ENCODE measurements at places on chromosomes 12 and 14. TPM values are rescaled to one million over a fixed set of nuclear protein-coding genes. Genes with fewer than 3 reads are reported as not detected.

GRCh38 chr12:68612202-68612601 lies 1.5 kb downstream of the RAP1B start:
- H3K27me3 ChIP-seq, result no peaks in the 10 kb centered on the region
- H3K4me3 ChIP-seq, result peak overlapping the region; percentile 90
- H3K27ac ChIP-seq, result no peak overlapping the region
- no peak for DNase-seq
- peaks cover 8% of the 10 kb centered on the region for H3K4me1 ChIP-seq

DNA sequence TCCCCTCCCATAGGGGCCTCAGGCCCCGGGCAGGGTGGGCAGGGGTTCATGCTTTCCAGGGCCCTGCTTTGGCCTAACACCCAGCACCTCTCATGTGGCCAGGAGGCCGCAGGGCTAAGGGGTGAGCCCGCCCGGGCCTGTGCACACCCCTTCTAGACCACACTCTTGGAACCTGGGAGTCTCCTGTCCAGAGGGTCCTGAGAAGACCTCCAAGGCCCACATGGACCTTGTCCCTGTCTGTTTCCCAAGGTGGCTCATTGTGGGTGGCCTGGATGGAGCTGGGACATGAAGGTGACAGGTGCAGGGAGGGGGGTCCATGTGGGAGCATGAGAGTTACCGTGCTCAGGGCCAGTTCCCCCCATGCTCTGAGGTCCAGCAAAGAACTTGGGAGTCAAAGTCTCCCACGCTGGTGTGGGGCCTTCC lies 11.6 kb downstream of the DLK1 start:
- no peaks in the 10 kb centered on the region for H3K36me3 ChIP-seq
- DNase-seq, result no peak
- H3K4me3 ChIP-seq, result no peak overlapping the region
- peaks cover 2% of the 10 kb centered on the region for H3K4me1 ChIP-seq

Gene ITPR2
- 51.1 TPM for total RNA-seq

DNA sequence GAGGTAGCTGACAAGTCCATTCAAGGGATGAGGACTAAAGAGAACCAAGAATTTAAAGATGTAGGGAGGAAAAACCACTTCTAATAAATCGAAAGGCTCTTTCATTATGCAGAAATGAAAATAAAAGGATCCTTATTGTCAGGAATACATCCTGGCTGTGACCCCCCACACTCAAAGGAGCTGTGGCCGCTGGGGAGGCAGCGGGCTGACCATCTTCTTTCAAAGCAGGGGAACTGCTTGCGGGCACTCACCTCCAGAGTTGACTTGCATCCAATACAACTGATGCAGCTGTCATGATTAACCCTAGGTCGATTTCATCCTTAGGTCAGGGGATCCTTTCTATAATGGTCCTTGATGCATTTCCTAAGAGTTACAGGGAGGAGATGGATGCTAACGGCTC lies 35.3 kb downstream of the TRAFD1 start:
- no peaks in the 10 kb centered on the region for H3K36me3 ChIP-seq
- H3K4me1 ChIP-seq, result no peaks in the 10 kb centered on the region
- no peaks in the 10 kb centered on the region for H3K27me3 ChIP-seq
- H3K4me3 ChIP-seq, result no peak overlapping the region
- DNase-seq, result no peak

- H3K36me3 ChIP-seq, result no peaks in the 10 kb centered on the region
- H3K27me3 ChIP-seq, result no peaks in the 10 kb centered on the region
- no peaks in the 10 kb centered on the region for H3K4me1 ChIP-seq
- H3K4me3 ChIP-seq, result no peak overlapping the region
- H3K27ac ChIP-seq, result no peak overlapping the region
Observed at GRCh38 chr14:83826838-83827237, 1703.1 kb upstream of the FLRT2 start.

DNA sequence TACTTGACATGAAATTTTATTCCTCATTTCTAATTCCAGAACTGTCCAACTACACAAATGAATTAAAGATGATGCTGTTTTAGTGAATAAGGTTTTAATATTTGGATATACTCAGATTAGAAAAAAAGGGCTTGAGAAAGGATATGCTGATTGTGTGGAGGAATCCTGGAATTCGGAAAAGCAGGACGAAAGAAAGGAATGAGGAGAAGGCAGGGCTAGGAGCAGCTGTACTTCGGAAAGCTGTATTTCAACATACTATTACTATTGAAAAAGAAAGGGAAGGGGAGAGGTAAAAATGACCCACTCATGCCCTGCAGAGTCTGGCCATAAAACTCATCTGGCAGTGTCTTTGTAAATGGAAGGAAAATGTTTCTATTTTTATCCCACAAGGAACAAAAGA lies 63.1 kb upstream of the PLBD1 start:
- no peaks in the 10 kb centered on the region for H3K27me3 ChIP-seq
- no peak overlapping the region for H3K4me3 ChIP-seq
- H3K36me3 ChIP-seq, result no peaks in the 10 kb centered on the region

Gene RILPL2
- 6.3 TPM for total RNA-seq

DNA sequence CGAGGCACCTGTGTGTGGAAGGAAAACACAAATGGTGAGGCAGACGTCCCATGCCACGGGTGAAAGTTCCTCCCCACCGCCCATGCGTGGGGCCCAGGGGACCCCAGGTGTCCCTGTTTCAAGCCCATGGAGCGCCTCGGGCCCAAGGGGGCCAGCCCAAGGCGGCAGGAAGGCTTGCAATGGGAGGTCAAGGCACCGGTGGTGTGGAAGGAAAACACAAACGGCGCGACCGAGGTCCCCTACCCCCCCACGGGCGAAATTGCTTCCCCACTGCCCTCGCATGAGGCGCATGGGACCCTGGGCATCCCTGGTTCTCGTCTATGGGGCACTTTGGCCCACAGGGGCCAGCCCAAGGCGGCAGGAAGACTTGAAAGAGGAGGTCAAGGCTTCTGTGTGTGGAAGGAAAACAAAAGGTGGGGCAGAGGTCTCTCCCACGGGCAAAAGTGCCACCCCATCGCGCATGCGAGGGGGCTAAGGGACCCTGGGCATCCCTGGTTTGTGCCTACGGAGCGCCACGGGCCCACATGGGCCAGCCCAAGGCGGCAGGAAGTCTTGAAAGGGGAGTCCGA lies 379.4 kb downstream of the ALG10 start:
- H3K27me3 ChIP-seq, result no peaks in the 10 kb centered on the region
- H3K36me3 ChIP-seq, result no peaks in the 10 kb centered on the region
- no peaks in the 10 kb centered on the region for H3K4me1 ChIP-seq
- H3K27ac ChIP-seq, result no peak overlapping the region
- DNase-seq, result no peak

Gene NTN4
- total RNA-seq, result 101 TPM

DNA sequence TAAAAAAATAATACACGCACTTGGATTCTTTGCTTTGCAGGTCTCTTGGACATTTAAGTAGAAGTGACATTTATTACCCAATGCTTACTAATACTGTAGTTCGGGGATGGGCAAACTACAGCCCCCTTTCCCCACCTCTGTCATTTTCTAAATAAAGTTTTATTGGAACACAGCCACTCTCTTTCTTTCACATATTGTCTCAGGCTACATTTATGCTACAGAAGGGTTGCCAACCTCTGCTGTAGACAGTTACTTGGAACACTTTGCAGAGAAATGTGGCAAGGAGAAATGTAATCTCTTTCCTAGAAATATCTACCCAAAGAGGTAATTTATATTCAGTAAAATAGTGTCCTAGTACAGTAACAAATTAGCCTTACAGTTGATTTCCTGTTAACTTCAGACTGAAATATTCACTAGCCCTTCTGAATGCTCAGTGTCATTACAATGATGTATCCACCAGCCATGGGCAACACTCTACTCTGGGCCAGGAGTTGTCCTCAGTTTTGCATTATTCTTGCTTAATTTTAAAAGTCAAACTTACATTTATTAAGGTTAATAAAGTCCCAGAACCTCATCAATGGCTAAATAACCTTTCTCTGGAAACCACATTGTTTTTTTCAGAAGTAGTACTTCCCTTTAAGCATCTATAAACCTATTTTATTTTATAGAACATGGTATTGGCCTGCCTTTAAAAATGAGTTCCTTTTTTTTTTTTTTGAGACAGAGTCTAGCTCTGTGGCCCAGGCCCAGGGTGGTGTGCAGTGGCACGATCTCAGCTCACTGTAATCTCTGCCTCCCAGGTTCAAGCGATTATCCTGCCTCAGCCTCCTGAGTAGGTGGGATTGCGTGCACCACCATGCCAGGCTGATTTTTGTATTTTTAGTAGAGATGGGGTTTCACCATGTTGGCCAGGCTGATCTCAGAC lies 269.6 kb upstream of the AMIGO2 start:
- H3K4me1 ChIP-seq, result no peaks in the 10 kb centered on the region
- H3K27me3 ChIP-seq, result no peaks in the 10 kb centered on the region
- DNase-seq, result no peak
- no peaks in the 10 kb centered on the region for H3K36me3 ChIP-seq
- H3K4me3 ChIP-seq, result no peak overlapping the region

Gene SUPT16H
- 64.1 TPM for total RNA-seq

DNA sequence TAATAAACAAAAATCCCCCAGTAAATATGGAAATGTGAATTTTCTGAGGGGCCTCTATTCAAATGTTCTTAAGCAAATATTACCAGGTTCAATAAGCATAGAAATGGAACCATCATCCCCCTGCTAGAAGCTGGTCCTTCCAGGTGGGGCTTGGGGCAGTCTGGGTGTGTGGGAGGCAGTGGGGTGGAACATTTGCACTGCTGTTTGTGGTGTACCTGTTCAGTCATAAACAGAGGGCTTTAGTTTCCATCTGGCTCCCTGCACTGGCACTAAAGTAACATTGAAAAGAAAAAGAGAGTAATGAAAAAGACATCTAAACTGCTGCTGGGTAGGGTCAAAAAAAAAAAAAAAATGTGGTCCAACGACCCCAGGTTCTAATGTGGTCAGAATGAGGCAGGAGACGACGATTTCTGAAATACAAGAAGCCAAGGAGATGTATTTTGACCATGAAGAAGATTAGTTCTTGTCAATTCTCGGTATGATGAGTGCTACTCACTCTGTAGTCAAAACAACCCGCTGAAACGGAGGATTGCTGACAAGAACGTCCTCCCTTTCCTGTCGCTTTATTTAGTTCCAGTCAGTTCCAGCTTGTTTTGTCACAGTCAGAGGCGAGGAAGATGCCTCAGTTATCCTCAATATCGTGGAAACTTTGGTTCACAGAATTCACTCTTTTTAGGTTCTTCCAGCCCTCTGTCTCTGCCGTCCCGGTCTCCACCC lies 44.2 kb upstream of the MANSC4 start:
- H3K36me3 ChIP-seq, result no peaks in the 10 kb centered on the region
- DNase-seq, result no peak
- H3K4me3 ChIP-seq, result no peak overlapping the region
- no peaks in the 10 kb centered on the region for H3K27me3 ChIP-seq
- no peaks in the 10 kb centered on the region for H3K4me1 ChIP-seq
- no peak overlapping the region for H3K27ac ChIP-seq

Gene NANOG
- total RNA-seq, result 0.28 TPM

Gene TPH2
- total RNA-seq, result not detected

- DNase-seq, result no peak
- H3K27ac ChIP-seq, result peak overlapping the region; percentile 55
- no peak overlapping the region for H3K4me3 ChIP-seq
- no peaks in the 10 kb centered on the region for H3K27me3 ChIP-seq
- no peaks in the 10 kb centered on the region for H3K36me3 ChIP-seq
Observed at GRCh38 chr14:89481196-89481595, 64.2 kb upstream of the FOXN3 start.

- no peaks in the 10 kb centered on the region for H3K27me3 ChIP-seq
- H3K36me3 ChIP-seq, result no peaks in the 10 kb centered on the region
- no peak for DNase-seq
- H3K4me3 ChIP-seq, result no peak overlapping the region
- H3K4me1 ChIP-seq, result peaks cover under 1% of the 10 kb centered on the region
- H3K27ac ChIP-seq, result no peak overlapping the region
Observed at GRCh38 chr12:131141514-131141913, 187.8 kb downstream of the ADGRD1 start.

Gene NGB
- not detected for total RNA-seq

DNA sequence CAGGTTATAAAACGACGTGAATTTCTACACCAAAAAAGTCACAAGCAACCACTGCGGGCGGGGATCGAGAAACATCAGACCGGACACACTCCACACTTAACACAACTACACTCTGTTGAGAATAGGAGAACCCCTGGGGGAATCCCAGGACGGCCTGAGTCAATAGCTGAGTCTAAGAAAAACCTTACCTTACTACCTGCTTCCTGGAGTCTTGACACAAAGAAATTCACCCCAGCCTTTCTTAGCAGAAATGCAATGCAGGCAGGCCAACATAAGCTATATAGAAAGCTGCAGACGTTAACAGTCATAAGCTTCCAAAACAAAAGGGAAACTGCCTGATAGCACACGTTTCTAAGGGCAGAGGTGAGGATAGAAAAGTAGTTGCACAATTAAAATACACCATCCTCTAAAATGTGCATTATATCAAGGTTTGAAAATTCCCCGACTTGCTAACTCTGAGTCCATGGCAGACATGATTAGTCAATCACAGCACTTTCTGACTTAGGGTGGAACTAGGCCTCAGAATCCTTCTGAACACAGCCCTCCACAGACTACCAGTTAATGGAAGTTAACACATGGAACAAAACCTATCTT lies 68.0 kb downstream of the CCDC88C start:
- DNase-seq, result no peak
- H3K36me3 ChIP-seq, result no peaks in the 10 kb centered on the region
- no peak overlapping the region for H3K27ac ChIP-seq

DNA sequence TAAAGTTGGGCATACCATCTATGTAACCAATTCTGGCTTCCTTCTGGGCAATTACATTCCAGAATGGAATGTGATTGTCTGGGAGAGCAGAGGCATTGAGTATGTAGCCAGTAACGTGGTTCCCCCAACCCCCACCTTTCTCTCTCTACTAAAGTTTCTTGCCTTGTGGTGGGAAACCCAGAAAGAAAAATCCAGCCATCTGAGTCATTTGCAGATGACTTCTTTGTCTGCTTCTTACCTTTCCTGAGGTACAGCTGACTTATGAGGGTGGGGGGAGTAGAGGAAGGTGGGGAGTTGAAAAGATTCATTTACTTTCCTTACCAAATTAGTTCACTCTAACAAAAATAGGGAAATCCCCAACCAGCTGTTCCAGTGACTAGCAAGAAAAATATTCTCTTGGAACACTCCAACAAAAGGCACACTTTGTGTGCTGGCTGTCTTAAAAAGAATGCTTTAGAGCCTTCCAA lies 112.1 kb upstream of the FRMD6 start:
- no peaks in the 10 kb centered on the region for H3K36me3 ChIP-seq
- no peak for DNase-seq
- no peaks in the 10 kb centered on the region for H3K4me1 ChIP-seq
- H3K27me3 ChIP-seq, result no peaks in the 10 kb centered on the region

GRCh38 chr14:90513161-90514014 lies 116.6 kb downstream of the CALM1 start:
- peak; percentile 63 for DNase-seq
- no peak overlapping the region for H3K27ac ChIP-seq
- H3K4me3 ChIP-seq, result no peak overlapping the region
- no peaks in the 10 kb centered on the region for H3K36me3 ChIP-seq
- peaks cover 6% of the 10 kb centered on the region for H3K4me1 ChIP-seq

DNA sequence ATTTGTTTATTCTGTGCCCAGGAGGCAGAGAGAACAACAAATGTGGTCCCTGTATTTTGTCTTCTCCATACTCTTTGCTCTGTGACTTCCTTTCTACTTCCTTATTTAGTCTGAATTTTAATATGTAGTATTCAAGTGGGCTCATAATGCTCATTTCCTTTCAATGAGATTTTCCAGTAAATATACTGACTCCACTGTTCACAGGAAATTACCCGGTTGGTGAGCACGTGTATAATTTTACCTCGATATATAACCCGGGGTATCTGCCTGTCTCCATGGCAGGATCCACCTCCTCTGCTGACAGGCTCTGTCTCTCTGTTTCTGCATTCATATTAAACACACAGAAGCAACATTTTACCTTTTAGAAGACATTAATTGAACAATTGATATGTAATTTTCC lies 166.0 kb downstream of the SLC38A4 start:
- peaks cover 6% of the 10 kb centered on the region for H3K4me1 ChIP-seq
- H3K36me3 ChIP-seq, result no peaks in the 10 kb centered on the region
- no peak for DNase-seq
- H3K4me3 ChIP-seq, result no peak overlapping the region
- H3K27ac ChIP-seq, result peak overlapping the region; percentile 17
